Stimulated activated CD8-positive, alpha-beta memory T cell treated with anti-CD3 and anti-CD28 coated beads, Interleukin-4, amount 100 ng/mL, for 1 hour (primary cell): ENCODE measurements at places on chromosomes 2 and 18.

GRCh38 chr2:54065411-54065810 lies 50.0 kb upstream of the ACYP2 start:
- DNase-seq: no peak

- DNase-seq: no peak
These were observed 228.0 kb upstream of the ID2 start for GRCh38 chr2:8453904-8454302.

- DNase-seq: no peak
These were observed 367.0 kb downstream of the RND3 start for GRCh38 chr2:150120326-150120955.

- no peak for DNase-seq
These were observed 16.6 kb downstream of the NIF3L1 start for GRCh38 chr2:200905618-200906296.

GRCh38 chr2:37354531-37354930 lies 10.1 kb downstream of the QPCT start:
- DNase-seq: no peak

DNA sequence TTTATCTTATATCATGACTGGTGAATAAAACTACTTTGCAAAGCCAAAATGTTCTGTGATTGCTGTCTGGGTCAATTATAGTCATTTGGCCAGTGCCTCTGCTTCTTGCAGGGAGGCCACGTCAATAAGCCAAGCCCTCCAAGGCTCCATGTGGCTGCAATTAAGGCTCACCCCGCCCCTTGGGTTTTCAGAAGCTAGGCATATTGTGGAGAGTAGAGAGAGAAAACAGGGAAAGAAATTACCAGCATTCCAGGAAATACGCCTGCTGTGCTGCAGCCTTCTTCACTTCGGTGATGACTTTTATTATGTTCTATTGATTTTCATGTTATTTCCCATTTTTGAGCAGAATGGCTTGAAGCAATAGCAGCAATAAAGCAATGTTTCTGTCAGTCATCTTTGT lies 319.7 kb downstream of the SOX11 start:
- no peak for DNase-seq

- DNase-seq: no peak
These were observed 12.1 kb upstream of the GBX2 start for GRCh38 chr2:236180076-236180816.

GRCh38 chr2:118994172-118994700 lies 52.2 kb downstream of the MARCO start:
- DNase-seq: no peak

DNA sequence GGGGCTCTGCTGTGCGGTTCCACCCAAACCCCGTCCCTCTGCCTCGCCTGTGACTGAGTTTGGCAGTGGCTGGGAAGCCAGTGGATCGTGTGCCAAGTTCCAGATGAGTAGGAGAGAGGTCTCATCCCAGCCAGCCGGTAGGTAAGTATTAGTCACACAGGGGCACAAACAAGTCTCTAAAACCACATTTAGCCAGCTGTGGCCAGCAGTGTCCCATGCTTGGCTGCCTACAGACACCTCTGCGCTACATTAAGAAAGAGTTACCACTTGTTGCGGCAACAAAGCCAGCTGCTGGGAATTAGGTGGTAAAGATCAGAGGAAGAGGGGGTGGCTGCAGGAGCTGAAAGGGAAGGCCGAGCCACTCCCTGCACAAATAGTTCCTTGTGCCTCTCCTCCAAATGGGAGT lies 81.2 kb downstream of the GATA6 start:
- DNase-seq: no peak

DNA sequence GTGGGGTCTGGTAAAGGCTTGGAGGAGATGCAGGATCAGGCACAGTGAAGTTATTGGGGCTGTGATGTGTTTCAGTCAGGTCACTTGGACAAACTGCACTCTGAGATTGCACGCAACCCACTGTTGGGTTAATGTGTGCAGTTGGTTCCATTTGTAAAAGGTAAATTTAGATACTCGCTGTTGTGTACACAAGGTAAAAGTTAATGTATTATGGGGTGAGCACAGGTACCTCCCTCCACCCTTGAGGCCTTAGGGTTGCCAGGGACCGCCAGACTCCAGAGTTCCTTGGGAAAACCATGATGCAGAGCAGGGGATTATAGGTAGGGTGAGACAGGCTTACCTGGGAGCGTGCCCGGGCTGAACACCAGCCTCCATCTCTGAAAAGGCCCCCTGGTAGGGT lies 20.1 kb downstream of the IMPA2 start:
- DNase-seq: no peak

GRCh38 chr18:7064346-7064745 lies 53.3 kb downstream of the LAMA1 start:
- no peak for DNase-seq

DNA sequence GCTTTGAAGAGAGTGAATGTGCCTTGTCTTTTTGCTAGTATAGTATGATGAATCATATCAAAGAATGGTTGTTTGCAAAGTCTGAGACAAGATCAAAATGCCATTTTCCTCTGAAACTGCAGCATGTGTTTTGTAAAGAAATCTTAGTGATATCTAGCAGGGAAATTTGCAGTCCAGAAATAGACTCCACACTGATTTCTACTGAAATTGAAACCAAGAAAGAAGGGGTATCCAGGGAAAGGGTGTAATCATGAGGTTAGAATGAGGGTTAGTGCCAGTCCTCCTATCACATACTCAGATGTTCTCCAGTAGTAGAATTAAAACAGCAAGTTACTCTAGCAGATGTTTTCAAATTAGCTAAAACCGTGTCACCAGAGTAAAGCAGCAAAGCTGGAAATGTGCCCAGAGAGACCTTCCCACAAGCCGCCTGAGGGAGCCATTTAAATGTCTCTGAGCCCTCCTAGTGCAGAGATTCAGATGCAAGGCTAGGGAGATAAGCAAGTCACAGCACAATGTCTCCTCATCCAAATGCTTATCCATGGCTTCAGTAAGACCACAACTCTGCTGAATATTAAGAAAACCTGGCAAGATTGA lies 4.9 kb downstream of the DLGAP1 start:
- no peak for DNase-seq

- no peak for DNase-seq
These were observed 61.8 kb upstream of the RPL31 start for GRCh38 chr2:100940240-100940639.

DNA sequence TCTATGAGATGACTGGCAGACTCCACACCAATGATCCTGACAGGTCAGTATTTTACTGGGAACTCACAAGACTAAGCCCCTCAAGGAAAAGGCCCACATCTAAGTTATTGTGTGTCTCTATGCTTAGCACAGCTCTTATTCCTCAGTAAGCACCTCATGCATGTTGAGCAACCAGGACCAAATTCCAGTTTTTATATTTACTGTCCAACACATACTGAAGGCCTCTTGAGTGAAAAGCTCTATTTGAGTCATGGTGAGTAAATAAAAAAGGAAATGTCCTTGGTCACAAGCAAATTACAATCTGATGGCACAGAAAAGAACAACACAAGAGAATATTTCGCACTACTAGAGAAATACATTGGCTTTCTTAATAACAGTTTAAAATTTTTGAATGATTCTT lies 87.9 kb upstream of the ETAA1 start:
- no peak for DNase-seq

DNA sequence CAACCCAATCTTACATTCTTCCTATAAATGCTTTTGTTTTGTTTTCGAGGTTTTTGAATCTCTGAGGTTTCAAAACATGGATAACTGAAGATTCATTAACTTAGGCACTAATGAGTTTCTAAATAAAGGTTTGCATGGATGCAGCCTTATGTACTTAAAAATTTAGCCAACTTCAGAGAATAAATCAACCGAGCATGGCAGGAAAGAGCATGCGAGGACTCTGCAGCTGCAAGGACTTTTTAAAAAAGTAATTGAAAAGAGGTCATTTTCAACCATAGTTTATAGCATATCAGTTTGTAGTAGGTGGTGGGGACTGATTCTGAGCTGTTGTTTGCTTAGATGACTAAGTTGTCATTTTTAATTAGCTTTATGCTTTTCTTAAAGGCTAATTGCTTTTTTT lies 567.0 kb upstream of the ZEB2 start:
- no peak for DNase-seq

DNA sequence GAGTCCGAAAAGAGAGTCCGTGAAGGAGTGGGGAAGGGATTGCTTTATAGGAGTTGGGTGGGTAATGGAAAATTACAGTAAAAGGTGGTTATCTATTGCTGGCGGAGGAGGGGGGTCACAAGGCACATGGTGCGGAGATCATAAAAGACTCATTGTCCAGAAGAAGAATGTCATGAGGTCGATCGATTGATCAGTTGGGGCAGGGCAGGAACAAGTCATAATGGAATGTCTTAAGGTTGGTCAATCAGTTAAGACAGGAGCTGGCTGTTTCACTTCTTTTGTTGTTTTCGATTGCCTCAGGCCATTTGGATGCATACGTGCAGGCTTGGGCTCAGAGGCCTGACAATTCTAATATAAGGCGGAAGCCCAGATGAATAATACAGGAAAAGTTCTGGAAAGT lies 473.0 kb upstream of the TNP1 start:
- no peak for DNase-seq

DNA sequence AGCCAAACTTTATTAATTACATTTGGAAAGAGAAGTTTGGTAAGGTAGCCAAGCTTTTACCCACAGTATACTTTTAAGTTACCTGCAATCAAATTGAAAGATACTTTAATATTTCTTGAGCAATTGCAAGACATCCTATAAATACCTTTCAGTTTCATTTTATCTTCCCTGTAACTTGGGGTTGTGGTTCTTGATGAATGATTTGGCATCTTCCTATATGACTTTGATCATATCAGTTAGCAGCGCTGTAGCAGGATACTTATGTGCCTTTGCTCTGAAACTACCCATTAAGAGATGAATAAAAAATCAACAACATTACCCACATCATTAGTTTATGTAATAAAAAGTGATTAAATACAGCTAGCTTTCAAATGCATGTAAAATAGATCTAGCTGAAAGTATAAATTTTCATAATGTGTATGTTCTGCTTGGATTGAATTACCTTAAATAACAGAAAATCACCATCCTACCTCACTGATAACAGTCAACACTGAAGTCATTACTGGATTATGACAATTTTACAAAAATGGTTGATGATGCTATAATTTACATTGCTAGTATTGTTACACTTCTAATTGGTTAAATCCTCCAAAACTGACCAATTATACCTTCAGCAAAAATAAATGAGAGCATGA lies 50.4 kb downstream of the MMADHC start:
- DNase-seq: no peak

- DNase-seq: no peak
These were observed 363.3 kb upstream of the TFPI start for GRCh38 chr2:187917535-187917934.

DNA sequence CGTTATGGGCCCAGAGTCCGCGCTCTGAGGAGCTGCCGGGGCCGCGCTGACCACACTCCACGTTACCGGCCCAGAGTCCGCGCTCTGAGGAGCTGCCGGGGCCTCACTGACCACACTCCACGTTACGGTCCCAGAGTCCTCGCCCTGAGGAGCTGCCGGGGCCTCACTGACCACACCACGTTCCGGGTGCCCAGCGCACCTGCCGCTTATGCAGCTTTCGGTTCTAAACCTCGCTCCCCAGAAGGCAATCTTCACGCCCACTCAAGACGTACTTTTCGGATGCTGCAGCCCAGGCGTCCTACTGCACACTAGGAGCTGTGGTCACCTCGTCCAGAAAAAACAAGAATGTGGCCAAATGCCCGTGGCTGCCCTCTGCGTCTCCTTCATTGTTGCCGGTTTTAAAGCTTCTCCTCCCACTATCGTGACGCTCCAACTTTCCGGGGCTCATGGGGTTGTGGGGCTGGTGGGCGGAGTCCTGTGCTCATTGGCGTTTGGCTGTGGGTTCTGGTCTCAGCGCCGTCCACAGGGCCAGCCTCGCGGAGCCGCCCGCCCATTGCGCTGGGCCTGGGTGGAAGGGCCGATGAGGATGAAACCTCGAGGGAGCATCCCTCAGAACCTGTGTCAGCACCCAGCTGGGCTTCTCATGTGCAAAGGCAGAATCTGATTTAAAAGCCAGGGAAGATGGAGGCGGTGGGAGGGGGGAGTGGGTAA lies 11.9 kb downstream of the KCNG2 start:
- DNase-seq: no peak

GRCh38 chr2:175432021-175432420 lies 250.5 kb upstream of the ATP5MC3 start:
- no peak for DNase-seq

DNA sequence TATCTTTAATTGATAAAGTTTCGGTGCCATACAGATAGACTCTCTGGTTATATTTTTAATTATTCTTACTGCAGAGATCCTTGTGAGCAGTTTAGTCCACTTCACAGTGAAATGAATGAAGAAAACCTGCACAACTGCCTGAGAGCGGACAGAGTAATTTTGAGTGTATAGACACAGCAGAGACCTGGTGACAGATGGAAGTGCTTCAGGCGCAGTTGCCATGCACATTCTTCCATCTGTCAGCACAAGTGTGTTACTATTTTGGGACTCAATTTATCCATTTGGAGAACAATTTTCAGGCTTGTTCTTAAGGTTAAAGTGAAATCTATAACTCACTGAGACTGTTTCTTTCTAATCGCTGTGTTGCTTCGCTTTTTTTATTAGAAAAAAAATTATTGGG lies 147.8 kb upstream of the SPHKAP start:
- DNase-seq: no peak

DNA sequence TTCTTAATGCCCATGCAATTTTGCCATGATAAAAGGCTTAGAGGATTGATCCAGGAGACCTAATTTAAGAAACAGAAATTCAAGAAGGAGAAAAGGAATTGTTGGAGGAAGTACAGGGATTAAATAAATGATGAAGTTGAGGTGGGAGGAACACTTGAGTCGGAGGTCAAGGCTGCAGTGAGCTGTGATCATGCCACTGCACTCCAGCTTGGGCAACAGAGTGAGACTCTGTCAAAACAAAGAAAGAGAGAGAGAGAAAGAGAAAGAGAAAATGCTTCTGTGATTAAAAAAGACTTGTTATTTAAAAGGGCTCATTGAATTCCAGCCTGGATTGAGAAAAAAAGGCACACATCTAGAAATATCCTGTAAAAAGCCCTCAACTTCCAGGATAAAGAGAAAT lies 123.2 kb downstream of the B3GNT2 start:
- no peak for DNase-seq

DNA sequence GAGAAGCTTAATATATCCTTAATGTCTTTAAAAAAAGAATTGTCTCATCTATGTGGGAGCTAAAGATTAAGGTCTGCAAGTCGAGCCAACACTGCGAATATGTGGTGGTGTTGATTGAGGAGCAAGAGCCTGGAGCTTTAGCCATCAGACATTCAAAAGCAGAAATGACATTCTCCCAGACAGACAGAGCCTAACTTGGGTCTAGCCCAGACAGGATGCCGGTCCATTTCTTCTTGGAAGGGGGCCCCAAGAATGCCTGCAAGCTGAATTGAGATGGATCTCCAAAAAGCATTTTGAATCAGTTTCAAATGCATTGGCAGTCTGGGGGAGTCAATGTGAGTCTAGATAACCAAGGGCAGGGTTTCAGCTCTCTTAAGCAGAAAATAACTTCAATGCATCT lies 30.1 kb upstream of the EML4 start:
- DNase-seq: no peak
